ENCODE measurements at places on chromosomes 13 and 19.

- DNase-seq, result no peak
Observed at GRCh38 chr13:50521006-50521830, 322.3 kb downstream of the DLEU7 start.

- no peak for DNase-seq
Observed at GRCh38 chr13:38981096-38981495, 9.5 kb downstream of the STOML3 start.

DNA sequence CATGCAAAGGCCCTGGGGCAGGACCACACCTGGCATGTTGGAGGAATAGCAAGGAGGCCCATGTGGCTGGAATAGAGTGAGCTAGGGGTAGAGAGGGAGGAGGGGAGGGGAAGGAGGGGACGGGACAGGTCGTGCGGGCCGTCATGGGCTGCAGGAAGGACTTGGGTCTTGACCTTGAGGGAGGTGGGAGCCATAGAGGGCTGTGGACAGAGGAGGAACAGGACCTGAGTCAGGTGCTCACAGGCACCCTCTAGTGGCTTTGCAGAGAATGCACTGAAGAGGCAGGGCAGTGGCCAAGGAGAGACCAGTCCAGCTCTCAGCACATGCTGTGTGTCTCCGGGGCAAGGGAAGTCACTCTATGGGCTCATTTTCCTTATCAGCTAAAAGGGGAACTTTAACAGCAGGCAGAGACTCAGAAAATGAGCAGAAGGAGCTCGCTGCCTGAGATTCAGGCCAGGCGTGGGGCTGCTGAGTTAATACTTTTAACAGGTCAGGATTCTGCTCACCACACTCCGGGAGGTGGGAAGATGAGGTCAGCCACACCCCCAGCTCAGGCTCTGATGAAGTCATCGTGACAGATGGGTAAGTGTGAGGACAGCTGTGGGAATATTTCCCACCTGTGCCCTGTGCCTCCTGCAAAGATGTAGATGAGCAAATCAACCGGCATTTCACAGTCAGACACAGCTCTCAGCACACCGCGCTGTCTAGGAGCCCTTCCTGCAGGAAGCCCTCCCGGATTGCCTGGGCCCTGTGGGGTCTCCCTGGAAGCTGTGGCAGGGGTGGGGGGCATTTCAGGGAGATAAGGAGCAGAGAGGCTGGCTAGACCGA is 6.0 kb upstream of the TNFAIP8L1 start:
- peak; percentile 83 for DNase-seq

- DNase-seq, result peak; percentile 22
Observed at GRCh38 chr13:25744178-25744577, 307.6 kb downstream of the SHISA2 start.

DNA sequence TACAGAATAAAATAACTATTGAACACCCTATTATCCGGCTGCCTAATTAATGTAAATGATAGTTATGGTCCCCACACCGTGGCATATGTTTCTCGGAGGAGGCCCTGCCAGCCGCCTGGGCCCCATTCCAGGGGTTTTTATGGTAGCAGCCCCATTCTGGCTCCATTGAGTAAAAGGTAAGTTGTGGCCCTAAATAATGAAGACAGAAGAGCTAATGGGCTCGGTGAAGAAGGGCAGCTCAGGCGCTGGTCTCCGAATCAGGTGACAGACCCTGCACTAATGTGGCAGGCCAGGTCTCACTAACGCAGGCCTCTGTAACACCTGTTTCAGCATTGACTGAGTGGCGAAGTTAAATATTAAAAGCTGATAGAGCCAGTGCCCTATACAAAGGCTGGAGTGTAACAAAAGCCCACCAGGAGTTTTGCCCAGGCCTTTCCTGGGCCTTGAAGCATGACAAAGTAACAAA is 19.1 kb downstream of the POP4 start:
- no peak for DNase-seq

DNA sequence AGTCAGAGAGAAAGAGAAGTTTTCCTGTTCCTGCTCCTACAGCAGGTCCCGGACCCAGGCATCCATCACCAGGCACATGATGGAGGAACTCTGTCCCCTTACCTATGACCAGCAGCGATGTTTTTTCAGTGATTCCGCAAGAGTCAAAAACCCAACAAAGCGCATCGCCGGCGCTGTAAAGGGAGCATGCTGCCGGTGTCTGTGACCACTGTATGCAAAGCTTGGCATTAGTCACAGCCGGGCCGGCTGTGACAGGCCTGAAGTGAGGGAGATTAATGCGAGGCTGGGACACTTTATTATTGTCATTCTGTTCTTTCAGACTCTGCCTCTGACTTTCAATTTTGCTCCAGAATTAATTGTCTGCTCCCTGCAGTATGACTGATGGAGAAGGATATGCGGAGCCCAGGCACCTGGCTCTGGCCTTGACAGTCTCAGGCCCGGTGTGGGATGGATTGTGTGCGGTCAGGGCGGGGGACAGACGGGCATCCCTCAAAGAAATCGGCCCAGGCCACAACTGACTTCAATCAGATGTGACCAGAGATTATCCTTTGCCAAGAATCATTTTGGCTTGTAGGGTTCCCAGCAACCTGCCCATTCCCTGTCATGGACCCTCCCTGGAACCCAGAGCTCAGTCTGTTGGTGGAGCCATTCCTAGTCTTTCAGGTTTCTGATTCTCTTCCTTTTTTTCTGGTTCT is 462.0 kb upstream of the ZNF507 start:
- DNase-seq, result no peak

DNA sequence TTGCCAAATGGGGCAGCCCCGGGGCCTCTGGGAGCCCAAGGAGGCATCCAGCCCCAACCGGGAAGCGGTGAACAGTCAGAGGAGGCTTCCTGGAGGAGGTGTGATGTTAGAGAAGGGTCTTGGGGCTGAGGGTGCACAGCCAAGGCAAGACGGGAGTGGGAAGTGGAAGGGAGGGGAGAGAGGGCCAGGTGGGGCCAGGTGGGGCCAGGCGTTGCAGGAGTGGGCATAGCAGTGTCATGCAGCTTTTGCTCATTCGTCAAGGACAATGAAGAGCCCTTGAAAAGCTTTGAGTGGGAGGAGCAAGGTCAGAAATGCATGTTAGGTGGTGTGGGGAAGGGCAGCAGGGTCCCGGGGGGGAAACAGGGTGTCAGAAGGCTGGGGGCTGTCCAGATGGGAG is 1.8 kb downstream of the FBN3 start:
- DNase-seq, result no peak

DNA sequence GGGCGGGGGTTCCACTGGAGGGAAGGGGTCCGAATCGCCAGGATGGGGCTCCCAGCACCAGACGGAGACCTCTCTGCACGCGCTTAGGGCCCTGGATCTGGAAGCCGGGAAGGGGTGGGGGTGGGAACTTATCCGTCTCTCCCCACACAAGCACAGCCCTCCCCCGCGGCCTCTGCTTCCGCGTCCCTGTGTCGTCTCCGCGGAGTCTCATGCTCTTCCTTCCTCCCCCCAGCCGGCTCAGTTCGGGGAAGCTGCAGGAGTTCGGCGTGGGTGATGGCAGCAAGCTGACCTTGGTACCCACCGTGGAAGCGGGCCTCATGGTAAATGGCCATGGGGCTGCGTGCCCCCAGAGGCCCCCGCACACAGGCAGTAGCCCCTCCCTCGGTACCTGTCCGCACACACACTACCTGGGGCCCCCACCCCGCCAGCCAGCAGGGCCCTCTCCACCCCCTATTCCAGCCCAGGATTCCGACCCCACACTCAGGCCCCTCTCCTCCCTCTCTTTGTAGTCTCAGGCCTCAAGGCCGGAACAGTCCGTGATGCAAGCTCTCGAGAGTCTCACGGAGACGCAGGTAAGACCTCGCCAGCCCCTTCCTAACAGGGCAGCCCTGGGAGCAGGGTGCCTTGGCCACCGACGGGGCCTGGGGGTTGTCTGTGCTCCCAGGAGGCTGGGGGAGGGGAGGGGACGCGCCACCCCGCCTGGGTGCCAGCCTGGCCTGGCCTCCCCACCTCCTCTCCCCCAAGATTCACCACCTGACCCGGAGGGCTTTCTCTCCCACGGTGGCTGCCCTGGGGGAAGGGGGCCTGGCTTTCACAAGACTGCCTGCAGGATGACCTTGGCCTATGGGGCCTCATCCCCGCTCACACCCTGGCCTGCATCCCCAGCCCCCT is 3.2 kb downstream of the MIDN start:
- peak; percentile 78 for DNase-seq

DNA sequence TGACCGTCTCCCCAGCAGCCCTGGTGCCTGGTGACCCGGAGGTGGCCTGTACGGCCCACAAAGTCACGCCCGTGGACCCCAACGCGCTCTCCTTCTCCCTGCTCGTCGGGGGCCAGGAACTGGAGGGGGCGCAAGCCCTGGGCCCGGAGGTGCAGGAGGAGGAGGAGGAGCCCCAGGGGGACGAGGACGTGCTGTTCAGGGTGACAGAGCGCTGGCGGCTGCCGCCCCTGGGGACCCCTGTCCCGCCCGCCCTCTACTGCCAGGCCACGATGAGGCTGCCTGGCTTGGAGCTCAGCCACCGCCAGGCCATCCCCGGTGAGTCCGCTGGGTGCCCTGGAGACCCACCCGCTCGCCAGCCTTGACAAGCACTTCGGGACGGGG is 2.2 kb downstream of the MADCAM1 start:
- no peak for DNase-seq

DNA sequence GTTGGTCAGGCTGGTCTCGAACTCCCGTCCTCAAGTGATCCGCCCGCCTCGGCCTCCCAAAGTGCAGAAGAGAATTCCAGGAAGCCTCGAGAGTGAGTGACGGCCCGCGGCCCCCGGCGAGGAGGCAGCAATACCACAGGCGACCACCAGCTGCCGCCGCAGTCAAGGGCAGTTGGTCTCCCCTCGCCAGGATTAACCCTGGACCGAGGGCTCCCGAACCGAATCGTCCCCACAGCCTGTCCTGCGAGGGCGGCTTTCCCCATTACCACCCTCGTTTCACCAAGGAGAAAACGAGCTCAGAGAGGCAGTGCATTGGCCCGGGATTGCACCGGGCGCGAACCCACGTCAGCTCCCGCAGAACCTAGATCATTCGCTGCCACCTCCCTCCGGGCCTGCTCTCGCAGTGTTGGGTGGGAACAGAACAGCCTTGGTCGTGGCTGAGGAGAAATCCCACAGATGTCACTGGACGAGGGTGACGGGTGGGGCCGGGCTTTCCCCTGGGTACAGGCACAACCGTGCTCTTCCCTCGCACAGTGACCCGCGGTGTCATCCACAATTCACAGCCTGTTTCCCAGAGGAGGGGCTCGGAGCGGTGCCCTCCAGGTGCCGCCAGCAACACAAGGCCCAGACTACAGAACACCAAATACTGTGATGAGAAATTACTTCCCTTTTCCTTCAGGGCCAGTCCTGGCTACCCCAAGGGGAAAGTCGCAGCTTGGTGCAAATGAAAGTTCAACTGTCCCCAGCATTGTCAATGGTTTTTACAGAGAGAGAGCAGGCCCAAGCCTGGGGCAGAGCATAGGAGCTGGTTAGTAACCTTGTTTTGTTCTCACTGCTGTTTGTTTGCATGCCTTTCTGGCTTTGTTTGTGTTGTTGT is 24.8 kb downstream of the C2CD4C start:
- DNase-seq, result no peak

DNA sequence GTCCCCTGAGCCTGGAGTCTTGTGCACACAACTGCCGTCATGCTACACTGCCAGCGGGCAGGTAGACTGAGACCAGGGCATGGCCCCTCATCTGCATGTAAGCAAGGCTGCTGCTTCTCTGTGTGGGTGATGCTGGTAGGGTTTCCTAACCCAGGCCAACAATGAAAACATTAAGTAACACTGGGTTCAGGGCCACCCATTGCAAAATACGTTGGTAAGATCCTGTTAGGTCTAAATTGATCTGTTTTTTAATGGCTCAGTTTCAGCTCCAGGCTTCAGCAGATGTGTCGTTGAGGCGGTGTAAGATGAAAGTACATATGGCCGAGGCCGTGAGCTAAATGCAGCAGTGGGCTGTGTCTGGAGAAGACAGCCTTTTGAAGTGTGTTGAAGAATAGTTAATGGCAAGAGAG is 383.4 kb downstream of the IRS2 start:
- no peak for DNase-seq

DNA sequence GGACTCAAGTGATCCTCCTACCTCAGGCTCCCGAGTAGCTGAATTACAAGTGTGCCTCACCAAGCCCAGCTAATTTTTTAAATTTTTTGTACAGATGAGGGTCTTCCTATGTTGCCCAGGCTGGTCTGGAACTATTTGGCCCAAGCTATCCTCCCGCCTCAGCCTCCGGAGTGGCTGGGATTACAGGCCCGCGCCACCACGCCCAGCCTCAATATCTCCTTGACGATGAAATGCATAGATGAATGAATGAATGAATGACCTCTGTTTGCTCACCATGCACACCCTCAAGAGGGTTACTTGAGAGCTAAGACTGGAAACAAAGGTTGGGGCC is 14.9 kb upstream of the AP1M2 start:
- no peak for DNase-seq

DNA sequence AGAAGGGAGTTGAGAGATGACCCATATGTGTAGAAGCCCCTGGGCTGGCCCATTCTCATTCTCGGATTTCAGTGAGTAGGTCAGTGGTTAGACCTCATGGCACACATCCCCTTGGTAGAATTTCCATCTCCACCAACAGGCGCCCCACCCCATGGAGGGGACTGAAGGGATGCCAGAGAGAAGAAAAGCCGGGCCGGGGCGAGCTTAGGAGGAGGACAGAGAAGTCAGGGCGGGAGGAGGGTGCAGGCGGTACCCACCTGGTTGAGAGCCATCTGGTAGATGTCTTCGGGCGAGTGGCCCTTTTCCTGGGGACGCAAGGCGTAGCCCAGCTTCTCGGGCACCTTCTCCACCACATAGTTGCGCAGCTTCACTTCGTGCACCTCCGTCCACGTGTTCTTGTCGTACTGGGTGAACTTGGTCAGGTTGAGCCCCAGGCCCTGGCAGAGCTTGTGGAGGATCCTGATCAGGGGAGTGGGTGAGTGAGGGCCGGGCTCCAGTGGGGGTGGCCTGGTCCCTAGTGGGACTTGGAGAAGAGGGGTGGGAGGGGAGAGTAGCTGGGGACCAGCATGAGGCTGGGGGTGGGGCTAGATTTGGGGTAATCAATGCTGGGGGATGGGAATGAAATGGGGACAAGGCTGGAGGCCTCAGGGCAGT is 2.5 kb downstream of the IL4I1 start:
- no peak for DNase-seq

- DNase-seq, result no peak
Observed at GRCh38 chr13:103238441-103238840, 172.2 kb upstream of the SLC10A2 start.

DNA sequence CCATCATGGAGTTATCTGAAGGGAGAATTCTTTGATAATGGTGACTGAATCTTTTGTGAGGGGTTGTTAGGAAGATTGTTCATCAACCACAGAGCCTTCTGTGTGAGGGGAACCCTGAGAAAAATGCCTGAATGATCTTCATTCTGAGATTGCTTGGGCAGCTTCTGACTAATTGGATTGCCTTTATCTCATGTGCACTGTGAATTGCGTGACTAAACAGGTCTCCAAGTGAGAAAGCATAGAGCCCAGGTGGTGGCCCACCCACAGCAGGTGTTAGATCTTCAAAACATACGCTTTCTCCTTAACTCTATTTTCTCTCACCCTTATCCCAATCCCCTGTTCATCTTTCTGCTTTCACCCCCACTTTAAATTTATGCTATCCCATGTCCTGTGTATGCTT is 58.3 kb downstream of the DOCK9 start:
- DNase-seq, result no peak

GRCh38 chr13:25860862-25861261 is 191.0 kb downstream of the SHISA2 start:
- DNase-seq, result peak; percentile 72

GRCh38 chr19:38674388-38675171 is 27.1 kb downstream of the ACTN4 start:
- DNase-seq, result no peak

GRCh38 chr13:28185256-28185655 is 46.9 kb downstream of the PAN3 start:
- no peak for DNase-seq
